CD4-positive, alpha-beta T cell treated with Interleukin-4 for 1 hour (primary cell): ENCODE measurements at places on chromosomes 5 and 9.

DNA sequence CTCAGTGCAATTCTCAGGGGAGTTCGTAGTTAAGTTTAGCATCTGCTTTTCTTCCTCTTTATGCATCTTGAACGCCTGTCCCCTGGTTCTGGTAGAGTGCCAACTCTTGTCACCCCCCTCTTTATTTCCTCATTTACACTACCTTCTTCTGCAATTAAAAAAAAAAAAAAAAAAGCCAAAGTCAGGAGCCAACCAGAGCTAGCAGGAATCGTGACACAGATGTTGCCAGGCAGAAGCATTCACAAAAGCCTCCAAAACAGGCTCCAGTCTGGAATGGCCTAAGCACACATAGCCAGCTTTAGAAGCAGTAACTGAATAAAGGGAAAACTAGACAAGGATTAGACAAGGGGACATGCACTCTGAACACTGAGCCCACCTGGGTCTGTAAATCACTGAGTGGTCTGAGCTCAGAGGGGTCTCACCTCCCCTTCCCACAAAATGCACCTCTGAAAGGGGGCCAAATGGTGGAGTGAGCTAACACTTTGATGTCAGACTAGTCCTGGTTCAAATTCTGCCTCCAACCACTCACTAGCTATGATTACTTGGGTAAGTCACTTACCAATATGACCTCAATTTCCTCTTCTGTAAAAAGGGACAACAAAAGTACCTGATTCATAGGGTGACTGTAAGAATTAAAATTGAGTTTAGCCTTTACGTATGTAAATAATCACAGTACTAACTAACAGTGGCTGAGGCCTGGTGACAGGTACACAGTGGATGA is 2.0 kb downstream of the CD74 start:
- peak; percentile 84 for DNase-seq

DNA sequence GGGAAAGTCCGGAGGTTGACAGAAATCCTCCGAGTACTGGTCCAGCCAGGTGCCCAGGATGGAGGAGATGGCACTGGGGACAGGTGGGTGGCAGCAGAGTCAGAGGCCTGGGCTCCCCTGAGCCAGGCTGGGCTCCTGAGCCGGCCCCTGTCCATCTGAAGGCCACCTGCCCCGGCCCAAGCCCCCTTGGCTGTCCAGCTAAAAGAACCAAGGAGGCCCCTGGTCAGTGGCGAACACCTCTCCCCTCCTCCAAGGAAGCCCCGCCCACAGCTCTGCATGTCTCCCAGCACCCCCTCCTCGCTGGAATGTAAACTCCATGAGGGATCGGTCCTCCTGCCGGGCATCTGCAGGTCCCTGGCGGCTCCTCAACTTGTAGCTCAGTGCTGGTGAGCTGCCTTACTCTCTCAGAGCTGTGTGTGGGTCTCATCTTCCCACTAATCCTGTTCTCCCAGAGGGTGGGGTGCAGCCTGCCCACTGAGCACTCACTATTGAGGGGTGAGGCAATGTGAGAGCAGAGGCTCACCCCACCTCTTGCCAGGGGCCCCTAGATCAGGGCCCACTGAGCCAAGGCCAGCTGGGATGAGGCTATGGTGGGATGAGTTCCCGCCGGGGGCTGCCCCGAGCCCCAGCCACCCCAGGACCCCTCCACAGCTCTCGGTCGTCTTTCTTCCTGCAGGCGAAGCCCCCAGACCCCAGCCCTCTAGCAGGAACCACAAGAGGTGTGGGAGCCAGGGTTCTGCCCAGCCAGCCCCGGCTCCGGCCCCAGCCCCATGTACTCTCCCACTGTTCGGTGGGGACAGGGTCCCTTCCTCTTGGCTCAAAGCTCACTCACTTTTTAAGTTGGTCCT is 12.0 kb downstream of the RALGDS start:
- DNase-seq, result no peak

GRCh38 chr9:76598981-76599380 is 140.0 kb downstream of the GCNT1 start:
- DNase-seq, result no peak

DNA sequence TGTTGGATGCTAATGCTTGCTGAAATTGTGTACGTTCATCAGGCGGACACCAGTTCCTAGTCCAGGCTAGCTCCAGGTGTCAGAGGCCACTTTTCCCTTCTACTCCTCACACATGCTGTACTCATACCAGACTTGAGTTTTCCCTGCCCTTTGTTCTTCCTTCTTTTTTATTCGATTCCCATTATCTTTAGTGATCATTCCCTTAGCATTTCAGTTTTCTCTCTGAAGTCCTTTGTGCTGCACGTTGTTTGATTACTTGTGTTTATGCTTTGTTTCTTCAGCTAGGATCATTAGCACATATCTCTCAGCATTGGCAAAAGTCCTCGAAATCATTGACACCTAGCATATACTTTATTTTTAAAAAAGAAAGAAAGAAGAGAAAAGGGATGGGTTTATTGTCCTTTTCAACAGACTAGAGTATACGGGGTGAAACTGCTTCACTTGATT is 409 bp upstream of the COX7C start:
- DNase-seq, result no peak

DNA sequence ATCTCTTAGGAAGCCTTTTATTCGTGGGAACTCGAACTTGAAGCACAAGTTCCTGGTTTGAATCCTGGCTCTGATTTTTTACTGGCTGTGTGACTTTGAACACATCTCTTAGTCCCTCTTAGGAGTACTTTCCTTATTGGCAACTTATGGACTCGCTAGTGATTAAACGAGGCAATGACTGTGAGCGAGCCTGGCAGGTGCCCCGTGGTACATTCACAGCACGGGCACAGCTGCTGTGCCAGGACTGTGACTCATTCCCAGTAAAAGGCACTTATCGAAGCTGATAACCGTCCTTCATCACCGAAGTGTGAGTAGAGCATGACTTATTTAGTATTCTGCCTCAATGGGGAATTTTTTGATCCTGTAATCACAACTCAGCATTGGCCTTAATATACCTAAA is 22.7 kb downstream of the CFAP90 start:
- no peak for DNase-seq

DNA sequence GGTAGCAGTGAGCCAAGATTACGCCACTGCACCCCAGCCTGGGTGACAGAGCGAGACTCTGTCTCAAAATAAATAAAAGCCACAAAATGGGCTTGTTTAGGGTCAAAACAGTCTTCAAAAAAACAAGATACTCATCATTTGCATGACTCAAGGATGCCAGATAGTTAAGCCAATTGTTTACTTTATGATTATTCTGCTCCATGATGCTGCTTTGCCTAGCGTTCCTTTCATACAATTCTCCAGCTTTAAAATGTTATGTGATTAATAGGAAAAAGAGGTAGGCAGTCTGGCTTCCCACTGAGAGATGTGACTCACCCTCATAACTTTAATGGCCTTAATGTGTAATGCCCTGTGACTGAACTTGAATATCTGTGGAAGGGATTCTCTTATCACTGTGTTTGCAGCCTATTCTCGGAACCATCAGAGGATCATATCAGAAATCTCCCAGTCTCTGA is 364.6 kb upstream of the TRPC7 start:
- DNase-seq, result no peak

GRCh38 chr9:134793288-134794188 is 87.1 kb upstream of the FCN2 start:
- DNase-seq, result no peak

DNA sequence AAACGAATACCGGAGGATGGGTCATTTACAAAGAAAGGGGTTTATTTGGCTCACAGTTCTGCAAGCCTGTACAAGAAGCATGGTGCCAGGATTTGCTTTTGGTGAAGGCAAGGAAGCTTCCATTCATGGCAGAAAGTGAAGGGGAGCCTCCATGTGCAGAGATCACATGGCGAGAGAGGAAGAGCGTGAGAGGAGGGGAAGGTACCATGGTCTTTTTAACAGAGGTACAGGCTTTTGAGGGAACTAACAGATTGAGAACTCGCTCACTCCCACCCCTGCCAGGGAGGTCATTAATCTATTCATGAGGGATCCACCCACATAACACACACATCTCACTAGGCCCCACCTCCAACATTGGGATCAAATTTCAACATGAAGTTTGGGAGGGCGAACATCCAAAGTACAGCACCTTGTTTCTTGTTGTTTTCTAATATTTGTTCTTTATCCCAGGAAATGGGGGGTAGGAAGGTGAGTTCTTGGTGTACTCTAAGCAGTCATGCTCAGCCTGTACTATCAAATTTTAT is 18.5 kb downstream of the TMC1 start:
- no peak for DNase-seq

DNA sequence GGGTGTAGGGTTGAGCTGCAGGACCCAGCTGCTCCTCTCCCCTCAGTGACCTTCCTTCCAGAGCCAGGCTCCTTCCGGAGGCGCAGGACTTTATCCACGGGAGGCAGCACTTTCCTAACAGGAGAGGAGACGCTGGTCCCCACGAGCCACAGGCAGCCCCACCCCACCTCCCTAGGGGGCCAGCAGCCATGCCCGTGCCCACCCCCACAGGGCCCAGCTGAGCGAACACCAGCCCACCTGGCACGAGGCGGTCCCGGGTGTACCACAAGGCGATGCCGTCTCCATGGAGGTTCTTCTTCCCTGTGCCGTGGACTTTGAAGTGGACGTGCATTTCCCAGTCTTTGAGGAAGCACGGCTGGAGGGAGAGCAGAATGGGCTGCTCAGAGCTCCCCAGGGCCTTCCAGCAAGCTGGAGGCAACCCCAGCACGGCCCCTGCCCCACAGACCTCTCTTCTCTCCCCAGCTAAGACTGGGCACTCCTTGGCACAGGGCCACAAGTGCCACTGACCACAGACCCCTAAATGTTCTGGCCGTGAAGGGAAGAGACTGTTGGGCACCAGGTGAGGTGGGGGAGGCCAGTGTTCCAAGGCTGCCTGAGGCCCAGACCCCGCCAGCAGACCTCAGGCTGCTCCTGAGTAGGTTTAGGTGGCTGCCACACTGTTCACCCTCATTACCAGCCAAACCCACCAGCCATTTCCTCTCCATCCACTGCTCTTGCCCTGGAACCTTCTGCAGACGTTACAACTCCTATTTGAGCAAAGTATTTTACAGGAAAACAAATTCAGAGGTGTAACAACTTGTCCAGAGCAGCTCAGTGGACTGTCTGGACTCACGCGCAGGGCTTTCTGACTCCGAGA is 13.0 kb downstream of the LMAN2 start:
- no peak for DNase-seq

DNA sequence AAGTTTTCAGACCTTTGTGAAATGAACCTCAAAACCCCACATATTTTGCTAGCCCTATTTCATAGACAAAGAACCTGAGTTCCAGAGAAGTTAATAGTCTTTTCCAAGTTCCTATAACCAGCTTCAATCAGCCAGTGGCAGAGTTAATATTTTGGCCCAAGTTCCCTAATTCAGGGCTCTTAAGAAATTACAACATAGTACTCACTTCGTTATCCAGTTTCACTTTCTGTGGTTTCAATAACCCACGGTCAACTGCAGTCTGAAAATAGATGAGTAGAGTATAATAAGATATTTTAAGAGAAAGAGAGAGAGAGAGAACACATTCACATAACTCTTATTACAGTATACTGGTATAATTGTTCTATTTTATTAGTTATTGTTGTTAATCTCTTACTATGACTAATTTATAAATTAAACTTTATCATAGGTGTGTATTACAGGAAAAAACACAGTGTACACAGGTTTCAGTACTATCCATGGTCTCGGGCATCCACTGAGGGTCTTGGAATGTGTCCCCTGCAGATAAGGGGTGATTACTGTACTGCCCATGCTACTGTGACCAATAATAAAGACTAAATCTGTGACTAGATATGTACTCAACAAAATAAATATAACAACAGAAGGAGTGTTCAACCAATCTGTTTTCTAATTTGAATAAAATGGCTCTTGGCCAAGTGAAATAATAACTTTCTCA is 9.3 kb upstream of the MYOT start:
- DNase-seq, result peak; percentile 22

- no peak for DNase-seq
Measured at GRCh38 chr9:113345190-113345589, 4.2 kb upstream of the BSPRY start.

- DNase-seq, result no peak
Measured at GRCh38 chr5:78600687-78601414, 47.7 kb downstream of the LHFPL2 start.

- DNase-seq, result no peak
Measured at GRCh38 chr9:99998266-99998665, 91.8 kb downstream of the STX17 start.

GRCh38 chr5:169826618-169827017 is 153.7 kb downstream of the INSYN2B start:
- DNase-seq, result no peak

DNA sequence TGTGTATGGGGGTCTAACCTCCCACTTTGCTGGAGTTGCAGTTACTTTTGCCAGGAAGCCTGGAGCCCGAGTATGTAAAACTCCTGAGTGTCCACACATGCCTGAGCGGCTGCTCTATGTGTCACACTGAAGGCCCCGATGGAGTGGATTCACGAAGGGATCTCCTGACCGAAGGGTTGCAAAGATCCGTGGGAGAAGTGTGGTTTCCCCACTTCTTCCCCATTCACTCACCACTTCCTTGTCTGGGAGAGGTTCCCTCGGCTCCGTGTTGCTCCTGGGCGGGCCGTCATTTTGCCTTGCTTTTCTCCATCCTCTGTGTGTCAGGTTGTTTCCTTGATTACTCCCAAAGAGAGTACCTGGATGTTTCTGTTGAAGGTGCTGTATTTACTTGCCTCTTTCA is 16.2 kb upstream of the IL3 start:
- no peak for DNase-seq

DNA sequence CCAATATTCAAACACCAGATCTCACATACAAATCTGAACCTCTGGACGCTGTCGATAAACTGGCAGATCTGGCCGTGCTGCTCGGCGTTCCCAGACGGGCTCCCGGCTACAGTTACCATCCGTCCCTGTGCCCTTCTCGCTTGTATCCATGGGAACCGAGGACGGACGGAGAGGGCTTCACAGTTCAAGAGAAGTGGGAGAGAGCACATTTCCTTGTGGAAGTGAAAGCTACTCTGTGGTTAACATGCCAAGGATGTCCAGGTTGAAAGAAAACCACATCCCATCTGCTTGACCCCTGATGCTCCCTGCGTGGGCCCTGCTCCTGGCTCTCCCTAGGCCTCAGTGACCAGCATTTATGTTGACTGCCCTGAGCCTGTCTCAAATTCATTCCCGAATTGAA is 6.3 kb upstream of the DBN1 start:
- no peak for DNase-seq

DNA sequence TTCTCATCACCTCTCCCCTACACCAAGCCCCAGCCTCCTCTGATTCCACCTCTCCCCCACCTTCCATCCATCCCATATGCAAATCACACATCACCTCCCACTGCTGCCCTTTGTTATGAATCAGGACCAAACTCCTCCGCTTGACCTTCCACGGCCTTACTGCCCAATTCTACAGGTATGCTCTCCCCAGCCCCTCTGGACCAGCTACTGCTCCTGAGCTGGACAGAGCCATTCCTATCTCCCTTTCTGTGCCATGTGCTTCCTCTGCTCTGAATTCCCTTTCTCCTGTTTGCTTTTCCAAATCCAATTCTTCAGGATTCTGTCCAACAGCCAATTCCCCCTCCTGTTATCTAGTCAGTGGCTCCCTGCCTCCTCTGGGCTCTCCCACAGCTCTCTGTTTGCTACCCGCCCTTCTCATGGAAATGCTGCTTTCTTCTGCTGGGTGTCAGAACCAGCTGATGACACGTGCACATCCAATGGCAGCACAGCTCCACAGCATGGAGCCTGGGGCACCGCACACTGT is 8.3 kb downstream of the FABP6 start:
- DNase-seq, result no peak

- no peak for DNase-seq
Measured at GRCh38 chr9:14127656-14128055, 186.3 kb downstream of the NFIB start.
